ENCODE measurements at places on chromosomes 1 and 21.

- no peak for DNase-seq
Measured at GRCh38 chr21:28604946-28605537, 387.6 kb downstream of the LTN1 start.

DNA sequence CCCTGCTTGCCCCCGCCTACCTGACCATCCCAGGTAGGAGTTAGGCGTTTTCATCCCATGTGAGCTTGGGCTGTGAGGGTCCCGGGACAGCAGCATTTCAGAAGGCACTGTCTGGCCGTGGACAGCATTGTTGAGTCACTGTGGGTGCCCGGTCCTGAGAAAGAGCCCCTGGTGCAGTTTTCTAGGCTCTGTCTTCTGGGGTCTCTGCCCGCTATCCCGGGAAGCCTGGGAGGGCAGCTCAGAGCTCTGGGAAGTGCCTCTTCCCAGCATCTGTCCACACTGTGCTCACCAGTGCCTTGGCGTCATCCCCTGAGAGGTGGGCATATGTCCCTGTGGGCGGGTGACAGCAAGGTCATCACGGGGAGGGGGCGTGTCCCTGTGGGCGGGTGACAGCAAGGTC is 11.4 kb upstream of the ZNF669 start:
- no peak for DNase-seq

DNA sequence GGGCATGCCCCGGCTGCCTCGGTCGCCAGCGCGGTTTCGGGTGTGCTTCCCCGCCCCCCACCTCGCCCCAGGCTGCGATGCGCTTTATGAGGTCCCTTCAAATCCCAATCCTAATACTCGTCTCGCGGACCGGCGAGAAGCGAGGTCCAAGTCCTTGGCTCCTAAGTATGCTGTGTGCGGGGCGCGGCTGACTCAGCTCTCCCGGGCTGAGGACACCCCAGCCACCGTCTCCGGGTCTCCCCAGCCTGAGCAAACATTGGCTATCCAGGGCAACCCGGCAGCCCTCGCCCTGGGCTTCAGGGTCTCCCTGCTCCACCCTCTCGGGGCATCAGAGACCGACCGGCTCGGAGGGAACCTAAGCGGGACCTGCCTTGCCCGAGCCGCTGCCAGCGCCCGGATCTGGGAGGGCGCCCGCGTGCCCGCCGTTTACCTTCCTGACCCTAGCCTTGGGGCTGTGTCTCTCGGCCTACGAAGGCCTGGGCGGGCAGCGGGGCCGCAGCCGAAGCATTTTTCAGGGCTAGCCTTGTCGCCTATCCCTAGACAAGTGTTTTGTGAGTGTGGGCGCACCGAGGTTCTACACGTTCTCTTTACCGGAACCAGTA is 1.2 kb downstream of the ITPKB start:
- DNase-seq: no peak

- DNase-seq: no peak
Measured at GRCh38 chr1:11321656-11322491, 48.9 kb downstream of the UBIAD1 start.

DNA sequence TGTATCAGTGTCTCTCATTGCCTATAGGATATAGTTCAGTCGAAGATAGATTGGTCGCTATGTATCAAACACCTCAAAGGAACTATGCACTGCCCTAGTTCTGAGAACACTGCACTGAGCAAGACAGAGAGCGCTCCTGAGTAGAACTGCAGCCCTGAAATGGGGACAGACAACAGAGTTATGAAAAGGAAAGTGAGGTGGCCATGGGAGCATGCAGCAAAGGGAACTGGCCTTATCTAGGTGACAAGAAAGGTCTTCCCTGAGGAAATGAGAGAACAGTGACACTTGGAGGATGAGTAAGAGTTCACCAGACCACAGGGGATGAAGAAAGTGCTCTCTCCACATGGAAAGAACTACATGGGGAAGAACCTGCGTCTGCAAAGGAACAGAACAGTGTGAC is 7.5 kb upstream of the G0S2 start:
- DNase-seq: no peak

GRCh38 chr1:77545970-77546369 is 136.5 kb downstream of the ZZZ3 start:
- DNase-seq: peak; percentile 90

GRCh38 chr1:244314921-244315559 is 136.7 kb downstream of the ADSS2 start:
- DNase-seq: no peak

DNA sequence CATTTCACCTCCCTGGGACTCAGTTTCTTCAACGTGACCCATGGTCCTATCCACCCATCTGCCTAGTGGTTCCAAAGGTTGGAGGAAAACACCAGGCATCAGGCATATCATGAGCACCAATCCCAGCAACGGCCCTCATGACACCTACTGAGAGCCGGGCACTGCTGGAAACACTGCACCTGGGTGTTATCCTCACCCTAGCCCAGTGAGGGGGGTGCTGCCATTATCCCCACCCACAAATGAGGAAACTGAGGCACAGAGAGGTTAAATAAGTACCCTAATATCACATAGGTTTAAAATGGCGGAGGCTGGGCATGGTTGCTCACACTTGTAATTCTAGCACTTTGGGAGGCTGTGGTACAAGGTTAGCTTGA is 206.9 kb downstream of the MATN1 start:
- no peak for DNase-seq

DNA sequence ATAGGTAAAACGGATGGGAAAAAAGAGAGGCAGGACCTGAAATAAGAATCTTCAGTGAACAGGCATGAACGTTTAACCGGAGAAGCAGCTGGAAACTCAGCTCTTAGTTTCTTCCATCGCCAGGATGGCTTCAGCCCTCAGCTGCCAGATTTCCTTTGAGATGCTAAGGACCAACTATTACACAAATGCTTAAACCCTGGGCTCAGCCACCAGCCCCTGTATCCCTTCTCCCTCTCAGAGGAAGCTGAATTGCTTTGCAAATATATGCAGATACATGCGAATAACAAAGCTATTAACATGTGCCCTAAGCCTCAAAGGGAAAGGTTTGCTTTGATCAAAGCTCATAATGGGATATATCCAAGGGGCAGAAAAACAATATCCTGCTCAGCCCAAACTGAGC is 515.1 kb downstream of the OMA1 start:
- no peak for DNase-seq

- DNase-seq: no peak
Measured at GRCh38 chr1:168163670-168164069, 15.1 kb upstream of the TIPRL start.

DNA sequence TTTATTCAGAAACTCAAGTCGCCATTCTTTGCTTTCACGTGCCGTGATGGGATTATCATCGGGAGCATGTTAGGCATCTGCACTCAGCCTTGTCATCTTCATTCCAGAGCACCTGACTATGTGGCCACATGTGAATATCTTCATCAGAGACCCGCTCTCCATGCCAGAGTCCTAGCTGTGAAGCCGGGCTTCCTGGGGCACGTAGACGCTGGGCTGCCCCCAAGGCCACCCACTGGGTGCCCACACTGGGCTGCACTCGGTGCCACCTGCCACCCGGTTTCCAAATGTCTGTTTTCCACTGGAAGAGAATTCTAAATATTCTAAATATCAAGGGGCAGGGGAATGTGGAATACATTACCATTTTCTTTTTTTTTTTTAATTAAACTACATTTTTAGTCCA is 43.8 kb downstream of the SLC37A1 start:
- no peak for DNase-seq

DNA sequence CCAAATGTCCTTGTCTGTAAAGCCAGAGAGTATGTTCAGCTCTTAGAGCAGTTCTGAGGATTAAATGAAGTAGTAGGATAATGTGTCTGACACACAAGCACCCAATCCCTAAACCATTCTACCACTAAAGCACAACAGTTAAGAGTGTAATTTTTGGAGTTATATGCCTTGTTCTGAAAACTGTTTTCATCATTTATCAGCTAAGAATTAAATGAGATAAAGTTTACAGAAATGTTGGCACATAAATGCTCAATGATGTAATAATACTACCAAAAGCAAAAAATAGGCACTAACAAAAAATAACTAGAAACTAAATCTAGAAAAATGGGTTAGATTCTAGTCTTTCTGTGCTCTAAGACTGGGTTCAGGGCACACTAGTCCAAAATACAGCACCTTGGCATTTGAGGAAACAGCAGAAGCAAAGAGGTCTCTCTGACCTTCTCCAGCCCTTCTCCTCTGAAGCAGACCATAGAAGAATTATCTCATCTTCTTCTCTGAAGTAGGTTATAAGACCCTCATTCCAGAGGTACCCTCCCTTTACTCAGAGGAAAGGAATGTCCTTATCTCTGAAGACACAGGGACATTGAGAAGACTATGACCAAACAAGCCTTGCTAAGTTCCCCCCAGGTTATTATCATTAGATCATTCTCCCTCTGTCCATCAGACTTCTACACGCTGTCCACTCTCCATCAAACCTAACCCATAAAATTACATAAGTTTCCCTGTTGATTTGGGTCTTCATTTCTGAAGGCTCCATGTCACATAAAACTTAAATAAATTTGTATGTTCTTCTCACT is 20.6 kb downstream of the ABL2 start:
- no peak for DNase-seq

GRCh38 chr1:185448591-185449186 is 131.6 kb upstream of the IVNS1ABP start:
- no peak for DNase-seq

DNA sequence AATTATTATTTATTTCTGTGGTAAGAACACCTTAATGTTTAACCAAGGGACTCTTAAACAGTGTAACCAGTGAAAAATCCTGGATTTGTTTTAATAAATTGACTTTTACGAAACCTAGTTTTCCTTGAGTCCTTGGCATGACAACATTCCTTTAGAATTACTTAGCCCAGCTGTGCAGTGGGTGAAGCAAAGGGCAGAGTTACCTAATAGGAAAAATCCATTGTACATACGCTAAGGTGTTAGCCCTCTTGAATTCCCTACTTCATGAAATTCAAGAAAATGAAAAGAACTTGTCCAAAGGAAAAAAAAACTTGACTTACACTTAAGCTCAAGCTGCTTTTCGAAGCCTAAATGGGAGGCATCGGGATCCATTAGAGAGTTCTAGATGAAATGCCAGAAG is 852.0 kb upstream of the ADAMTS5 start:
- DNase-seq: no peak

DNA sequence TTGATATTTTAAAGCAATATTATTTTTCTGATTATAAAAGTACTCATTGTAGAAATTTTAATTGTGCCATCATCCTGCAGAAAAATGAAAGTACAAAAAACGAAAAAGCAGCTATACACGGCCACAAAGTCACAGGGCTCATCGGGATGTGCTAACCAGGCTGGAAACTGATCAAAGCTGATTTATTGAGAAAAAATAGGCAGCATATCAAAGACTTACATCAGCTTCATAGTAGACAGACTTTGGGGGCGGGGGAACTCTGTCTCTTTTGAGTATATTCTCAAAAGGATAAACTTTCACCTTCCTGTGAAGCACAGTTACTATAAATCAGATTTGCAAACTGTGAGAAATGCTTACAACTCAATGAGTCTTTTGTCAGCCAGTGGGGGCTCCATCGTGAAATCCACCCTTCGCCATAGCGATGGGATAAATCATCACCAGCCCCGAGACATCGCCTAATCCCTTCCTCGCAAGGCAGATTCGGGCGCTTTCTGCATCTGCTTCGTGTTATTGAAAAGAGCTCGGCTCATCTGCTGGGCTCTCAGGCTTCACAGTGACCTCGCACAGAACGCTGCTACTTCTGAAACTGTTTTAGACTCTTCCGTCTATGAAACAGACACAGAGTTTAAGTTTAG is 69.2 kb upstream of the ERG start:
- no peak for DNase-seq

DNA sequence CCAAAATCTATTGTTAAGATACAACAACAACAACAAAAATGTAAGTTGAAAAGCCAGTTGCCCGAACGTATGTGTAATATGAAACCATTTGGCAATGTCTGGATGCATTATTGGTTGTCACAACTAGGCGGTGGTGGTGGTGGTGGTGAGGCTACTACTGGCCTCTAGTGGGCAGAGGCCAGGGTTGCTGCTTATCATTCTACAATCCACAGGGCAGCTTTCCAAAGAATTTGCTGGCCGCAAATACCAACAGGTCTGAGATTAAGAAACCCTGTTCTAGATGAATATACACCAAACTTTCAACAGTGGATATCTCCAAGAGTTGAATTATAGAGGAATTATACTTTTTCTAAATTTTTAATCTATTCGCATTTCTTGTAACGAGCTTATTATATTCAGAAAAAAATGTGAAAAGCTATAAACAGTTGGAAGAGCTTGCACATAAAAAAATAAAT is 26.8 kb upstream of the ZNF697 start:
- DNase-seq: no peak

- no peak for DNase-seq
Measured at GRCh38 chr1:167654975-167655575, 25.0 kb downstream of the RCSD1 start.

- no peak for DNase-seq
Measured at GRCh38 chr1:31183126-31183525, 56.6 kb downstream of the NKAIN1 start.

DNA sequence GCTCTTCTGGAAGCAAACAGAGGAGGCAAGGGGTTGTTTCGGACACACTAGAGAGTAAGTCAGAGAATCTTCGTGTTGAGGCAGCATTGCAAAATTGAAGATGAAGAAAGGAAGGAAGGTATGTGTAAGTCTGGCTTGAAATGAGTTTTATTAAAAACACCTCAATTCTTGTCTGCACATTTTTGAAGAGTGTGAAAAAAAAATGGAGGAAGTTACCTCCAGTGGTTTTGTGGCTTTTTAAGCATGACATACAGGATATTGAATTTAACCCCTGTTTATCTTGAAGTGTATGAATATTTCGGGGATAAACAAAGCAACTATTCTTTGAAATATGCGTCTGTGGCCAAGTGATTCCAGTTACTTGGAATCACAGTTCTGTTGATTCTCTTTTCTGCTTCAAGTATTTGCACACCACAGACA is 203.2 kb upstream of the SGIP1 start:
- DNase-seq: no peak

DNA sequence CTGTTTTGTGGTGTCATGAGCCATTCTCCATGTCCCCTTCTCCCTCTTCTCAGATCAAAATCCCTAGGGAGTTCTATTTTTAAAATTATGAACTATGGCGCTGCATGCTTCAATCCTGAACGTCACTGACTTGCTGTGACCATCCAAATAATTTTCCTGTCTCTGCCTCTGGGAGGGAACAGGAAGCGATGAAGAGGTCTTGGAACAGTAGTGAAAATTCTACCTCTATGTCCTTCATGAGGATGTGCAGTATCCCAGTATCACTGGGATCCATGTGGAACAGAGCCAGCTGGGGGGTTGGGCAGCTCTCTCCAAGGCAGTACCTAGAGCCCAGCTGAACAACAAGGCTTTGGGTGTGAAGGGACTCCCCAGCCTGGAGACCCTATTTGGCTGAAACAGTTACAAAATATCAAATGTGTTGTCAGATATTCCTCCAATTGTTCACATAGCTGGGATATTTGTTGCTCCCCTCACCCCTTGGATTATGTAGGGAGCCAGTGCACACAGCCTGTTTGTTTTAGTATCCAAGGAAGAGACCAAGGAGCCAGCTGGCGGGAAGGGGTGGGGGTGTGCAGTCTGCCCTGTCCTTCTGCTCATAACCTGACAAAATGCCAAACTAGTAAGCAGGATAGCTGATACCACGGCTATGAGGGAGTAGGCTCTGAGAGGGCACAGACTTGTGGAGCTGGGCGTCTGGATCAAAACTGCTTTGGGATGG is 7.6 kb downstream of the DCLRE1B start:
- DNase-seq: peak; percentile 60

GRCh38 chr1:247906504-247907047 is 11.2 kb downstream of the OR2W3 start:
- DNase-seq: no peak
